Stomach (tissue), 19 donors: ENCODE measurements at places on chromosomes 5 and 9. TPM values are rescaled to one million over a fixed set of nuclear protein-coding genes. Genes with fewer than 3 reads are reported as not detected.
A peak's percentile ranks its signal among the peaks of the same experiment; 100 is the strongest.

Gene CNTFR
- not detected for total RNA-seq

DNA sequence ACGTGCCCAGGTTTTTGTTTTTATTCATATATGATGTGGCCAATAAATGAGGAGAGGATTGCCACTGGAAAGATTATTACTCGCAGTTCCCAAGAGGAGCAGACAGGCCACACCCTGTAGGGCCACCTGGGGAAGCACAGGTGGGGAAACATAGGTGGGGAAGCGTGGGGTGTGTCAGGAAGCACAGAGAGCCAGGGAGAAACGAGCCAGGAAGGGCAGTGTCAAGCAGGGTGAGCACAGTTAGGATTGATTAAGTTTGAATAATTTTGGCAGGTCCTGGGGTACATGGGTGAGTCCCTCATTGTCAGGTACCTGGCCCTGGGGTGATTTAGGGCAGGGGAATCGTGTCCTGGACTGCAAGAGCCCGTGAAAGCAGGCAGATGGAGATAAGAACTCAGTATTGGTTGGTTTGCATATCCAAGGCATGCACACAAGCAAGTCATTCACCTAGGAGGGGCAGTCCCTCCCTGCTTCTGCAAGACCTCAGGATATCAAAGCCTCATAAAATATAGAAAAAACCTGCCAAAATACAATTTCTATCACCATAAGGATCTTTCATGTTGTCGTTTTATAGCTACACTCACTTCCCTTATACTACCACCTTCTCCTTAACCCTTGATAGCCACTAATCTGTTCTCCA is 22.4 kb downstream of the MVB12B start:
- DNase-seq: no peak

GRCh38 chr5:146883511-146883910 is 5.0 kb upstream of the PPP2R2B start:
- no peak for DNase-seq

- DNase-seq: no peak
Observed at GRCh38 chr9:3018071-3018470, 174.2 kb upstream of the PUM3 start.

- DNase-seq: no peak
Observed at GRCh38 chr5:73821003-73821402, 195.0 kb downstream of the ARHGEF28 start.

Gene SLC1A3
- total RNA-seq: 3.5 TPM

GRCh38 chr5:154753792-154754191 is 1.4 kb upstream of the LARP1 start:
- peak; percentile 71 for DNase-seq

DNA sequence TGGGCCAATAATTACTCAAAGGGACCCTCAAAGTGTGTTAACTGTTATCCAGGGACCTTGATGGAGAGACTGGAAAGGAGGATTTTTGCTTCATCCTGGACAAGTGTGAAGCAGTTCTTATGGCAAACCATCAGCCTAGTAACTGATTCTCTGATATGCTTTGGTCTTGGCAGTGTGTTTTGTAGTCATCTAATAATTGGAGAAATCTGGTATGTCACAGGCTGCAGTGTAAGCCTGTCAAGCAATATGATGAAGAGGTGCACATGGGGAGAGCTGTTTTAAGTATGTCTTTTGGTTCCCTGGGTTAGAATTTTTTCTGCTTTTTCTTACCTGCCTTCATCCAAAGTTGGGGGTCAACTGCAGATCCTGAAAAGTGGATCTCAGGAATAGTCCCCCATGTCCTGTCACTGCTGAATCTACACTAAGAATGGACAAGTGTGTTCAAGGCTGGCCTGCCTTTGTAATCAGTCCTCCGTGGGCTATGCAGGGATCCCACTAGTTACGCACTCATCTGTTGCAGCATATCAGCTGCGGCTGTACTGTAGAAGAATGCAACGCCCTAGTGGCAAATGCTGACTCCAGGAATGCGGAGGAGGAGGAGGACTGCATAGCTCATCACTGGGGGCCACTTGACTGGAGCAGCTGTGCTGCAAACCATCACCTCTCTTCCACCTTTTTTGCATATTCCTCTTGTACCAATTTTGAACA is 1.9 kb downstream of the SPTAN1 start:
- DNase-seq: peak; percentile 79

DNA sequence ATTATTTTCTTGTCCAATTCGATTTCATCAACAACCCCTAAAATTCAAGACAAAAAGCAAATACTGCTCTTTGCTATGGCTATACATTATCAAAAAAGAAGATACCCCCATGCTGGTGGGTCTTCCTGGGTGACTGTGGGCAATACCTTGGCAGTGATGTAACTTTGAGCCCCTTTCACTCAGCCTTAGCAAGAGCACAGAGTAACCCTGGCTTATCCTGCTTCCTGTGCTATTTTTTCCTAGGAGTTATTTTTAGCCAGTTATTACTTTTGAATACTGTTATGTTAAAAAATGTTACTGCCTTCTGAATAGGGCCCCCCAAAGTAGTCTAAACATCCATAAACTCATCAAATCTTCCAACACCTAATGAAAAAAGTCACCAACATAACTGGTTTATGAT is 145.6 kb upstream of the TSLP start:
- no peak for DNase-seq

Gene LRRC19
- 4.3 TPM for total RNA-seq

GRCh38 chr9:137157618-137158415 is 12.0 kb downstream of the LRRC26 start:
- DNase-seq: no peak

GRCh38 chr5:1105350-1106265 is 6.3 kb downstream of the SLC12A7 start:
- peak; percentile 63 for DNase-seq

DNA sequence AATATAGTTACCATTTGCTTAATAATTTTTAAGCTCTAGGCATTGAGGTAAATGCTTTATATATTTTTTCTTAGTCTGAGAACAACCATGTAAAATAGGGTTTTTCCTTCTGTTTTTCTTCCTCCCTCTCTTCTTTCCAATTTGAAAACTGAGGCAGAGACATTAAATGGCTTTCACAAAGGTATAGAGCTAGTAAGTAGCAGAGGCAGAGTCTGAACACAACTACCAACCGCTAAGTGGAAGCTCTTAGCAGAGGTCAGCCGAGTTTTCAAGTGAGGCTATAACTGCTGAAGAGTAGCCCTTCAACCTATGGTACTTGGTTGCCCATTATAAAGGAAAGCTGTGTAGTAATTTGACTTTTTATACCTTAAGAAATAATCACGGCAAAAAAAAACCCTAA is 187.1 kb downstream of the MEF2C start:
- DNase-seq: no peak

Gene NUTM2F
- not detected for total RNA-seq

- no peak for DNase-seq
Observed at GRCh38 chr5:88262116-88262515, 6.5 kb downstream of the TMEM161B start.

Gene PCAT7
- 0.87 TPM for total RNA-seq

DNA sequence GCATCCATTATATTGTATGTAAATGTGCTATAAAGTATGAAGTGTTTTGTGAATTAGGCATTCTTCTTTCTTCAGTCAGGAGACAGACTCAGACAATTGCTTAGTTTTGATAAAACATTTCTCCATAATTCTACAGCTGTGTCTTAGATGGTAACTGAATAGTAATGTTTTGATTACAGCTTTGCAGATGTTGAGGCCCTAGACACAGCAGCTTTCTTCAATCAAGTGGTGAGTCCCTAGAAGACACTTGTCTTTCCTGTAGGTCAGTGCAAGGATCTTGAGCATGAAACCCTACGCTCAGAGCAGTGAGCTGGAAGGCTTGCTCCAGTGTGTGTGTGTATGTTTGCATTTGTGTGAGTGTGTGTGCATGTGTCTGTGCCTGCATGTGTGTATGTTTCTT is 46.8 kb upstream of the CD180 start:
- no peak for DNase-seq

- no peak for DNase-seq
Observed at GRCh38 chr9:116547729-116548426, 139.2 kb upstream of the TRIM32 start.

DNA sequence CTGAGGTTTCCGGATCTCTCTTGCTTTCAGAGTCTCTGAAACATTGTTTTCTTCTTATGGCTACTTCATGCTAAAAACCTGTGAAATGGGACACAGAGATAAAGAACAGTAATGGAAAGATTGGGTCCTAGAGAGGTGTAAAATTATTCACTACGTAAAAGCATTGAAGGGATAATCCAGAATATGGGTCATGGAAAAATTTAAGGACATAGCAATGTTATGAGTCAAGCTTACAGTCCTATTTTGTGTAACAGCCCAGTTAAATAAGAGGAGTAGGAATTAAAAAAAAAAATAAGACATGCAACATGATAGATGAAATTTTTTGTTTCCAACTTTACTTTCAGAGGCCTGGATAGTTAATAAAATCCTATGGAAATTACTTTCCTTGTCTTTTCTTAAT is 61.9 kb upstream of the ELL2 start:
- DNase-seq: no peak

DNA sequence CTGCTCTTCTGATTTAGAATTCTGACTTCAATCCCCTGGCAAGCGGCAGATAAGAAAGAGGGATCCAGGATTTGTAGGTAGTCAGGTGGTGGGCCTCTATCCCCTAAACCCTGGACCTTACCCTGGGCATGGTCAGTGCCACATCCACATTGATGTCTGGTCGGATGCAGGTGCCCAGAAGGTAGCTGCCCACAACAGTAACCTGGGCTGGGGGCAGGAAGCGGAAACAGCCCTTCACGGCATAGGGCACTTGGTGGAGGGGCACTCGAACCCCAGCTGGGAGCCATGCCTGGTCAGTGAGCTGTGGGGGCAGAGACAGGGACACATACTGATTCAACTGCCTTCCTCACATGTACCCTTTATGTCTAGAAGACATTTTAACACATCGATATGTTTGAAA is 3.8 kb downstream of the NOL6 start:
- no peak for DNase-seq

Gene BARHL1
- total RNA-seq: not detected

GRCh38 chr9:115882911-115883310 is 270.7 kb upstream of the PAPPA start:
- DNase-seq: no peak

DNA sequence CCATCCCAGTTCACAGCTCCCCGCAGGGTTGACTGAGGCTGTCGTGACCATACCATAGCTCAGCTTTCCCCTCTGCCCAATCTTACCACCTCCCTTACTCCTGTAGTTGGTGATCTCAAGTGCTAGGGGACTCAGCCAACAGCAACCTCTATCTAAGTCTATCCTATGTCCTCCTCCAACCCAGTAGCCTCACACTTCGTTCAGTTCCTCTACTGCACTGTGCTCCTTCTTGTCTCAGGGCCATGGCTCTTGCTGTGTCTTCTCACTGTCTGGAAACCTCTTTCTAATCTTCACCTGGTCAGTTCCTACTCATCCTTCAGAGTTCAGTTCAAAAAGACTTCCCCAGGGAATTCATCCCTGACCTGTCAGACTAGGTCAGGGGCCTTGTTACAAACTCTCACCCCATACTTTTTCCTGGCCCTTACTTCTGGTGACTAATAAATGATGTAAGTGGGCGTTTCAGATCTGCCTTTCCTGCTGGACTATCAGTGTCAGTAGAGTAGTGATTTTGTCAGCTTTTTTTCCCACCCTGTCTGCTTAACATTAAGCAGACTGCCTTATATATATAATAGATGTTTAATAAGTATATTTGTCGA is 53.6 kb upstream of the NR3C1 start:
- DNase-seq: no peak

- DNase-seq: peak; percentile 39
Observed at GRCh38 chr5:57450991-57451876, 31.4 kb downstream of the ACTBL2 start.

GRCh38 chr5:45622365-45622764 is 73.8 kb downstream of the HCN1 start:
- no peak for DNase-seq

GRCh38 chr5:16508730-16509531 is 43.3 kb upstream of the ZNF622 start:
- peak; percentile 81 for DNase-seq

Gene CLPTM1L
- 90.6 TPM for total RNA-seq

DNA sequence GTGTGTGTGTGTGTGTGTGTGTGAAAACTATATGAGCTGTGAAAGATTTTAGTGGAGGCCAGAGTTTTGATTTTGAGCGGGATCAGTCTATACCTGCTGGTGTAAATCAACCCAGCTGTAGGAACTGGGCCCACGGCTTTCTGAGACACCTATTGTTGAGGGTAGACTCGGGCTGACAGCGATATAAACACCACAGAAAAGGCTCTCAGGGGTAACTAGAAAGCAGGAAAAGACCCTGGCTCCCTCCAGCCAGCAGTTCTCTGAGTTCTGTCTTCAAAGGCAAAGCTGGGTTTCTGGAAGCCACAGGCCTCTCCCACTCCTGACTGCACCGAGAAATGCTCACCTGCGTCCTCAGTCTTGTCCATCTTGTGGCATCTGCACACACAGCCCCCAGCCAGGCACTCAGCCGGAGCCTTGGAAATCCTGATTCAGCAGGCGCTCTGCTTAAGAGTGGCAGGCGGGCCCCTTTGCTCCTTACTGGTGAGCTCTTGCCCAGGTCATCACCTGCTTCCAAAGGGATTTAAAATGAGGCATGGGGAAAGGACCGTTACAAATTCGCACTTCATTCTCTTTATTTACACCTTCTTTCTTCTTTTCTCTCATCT is 223.3 kb downstream of the NDUFS4 start:
- DNase-seq: no peak

DNA sequence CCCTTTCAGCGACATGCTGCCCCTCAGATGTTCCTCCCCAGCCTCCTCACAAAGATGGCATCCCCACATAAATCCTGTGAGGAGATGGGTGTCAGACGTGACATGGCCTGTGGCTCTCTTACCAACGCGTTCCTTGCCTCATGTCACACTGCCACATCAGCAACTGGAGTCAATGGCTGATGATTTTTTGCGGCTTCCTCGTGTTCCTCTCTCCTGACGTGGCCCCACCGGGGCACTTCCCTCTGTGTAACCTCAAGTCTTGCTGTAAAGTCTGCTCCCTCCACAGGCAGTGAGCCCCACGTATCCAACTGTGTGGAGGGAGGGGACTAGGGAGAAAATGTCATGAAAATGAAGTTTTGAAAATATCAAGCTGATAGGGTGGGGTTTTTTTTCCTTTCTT is 53.2 kb upstream of the SHISAL2B start:
- no peak for DNase-seq

- no peak for DNase-seq
Observed at GRCh38 chr9:90847971-90848370, 46.4 kb downstream of the SYK start.

DNA sequence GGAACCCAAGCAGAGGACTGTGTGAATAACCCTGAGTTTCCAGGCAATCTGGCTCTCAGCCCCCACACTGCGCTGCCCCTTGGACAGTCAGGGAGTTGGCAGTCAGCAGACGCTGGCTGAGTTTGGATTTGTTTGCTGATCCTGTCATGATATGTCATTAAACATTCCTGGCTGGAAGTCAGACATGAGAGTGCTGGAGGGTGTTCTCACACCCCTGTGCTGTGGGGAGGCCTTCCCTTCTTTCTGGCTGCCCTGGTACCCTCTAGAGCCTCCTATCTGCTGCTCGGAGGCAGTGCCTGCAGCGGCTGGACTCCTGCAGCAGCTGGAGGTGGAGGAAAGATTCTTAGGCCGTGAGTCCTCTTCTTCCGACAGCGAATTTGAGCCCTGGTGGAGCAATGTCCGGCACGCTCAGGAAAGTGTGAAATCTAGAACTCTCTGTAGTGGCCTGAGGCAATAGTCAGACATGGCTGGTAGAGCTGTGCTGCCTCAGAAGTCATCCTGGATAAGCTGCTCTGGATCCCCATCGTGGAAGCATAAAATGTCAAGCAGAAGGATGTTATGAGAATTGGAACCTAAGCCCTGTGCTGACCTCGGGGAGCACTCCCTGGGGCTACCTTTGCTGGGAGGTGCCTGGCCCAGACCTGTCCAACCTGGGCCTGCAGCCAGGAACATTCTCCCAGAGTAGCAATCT is 72.0 kb downstream of the PDE8B start:
- peak; percentile 27 for DNase-seq

GRCh38 chr5:68454766-68455165 is 239.2 kb downstream of the PIK3R1 start:
- DNase-seq: no peak
